ENCODE measurements at places on chromosomes 2 and 18.

- no peak for DNase-seq
Observed at GRCh38 chr2:215487002-215487372, 51.1 kb upstream of the FN1 start.

DNA sequence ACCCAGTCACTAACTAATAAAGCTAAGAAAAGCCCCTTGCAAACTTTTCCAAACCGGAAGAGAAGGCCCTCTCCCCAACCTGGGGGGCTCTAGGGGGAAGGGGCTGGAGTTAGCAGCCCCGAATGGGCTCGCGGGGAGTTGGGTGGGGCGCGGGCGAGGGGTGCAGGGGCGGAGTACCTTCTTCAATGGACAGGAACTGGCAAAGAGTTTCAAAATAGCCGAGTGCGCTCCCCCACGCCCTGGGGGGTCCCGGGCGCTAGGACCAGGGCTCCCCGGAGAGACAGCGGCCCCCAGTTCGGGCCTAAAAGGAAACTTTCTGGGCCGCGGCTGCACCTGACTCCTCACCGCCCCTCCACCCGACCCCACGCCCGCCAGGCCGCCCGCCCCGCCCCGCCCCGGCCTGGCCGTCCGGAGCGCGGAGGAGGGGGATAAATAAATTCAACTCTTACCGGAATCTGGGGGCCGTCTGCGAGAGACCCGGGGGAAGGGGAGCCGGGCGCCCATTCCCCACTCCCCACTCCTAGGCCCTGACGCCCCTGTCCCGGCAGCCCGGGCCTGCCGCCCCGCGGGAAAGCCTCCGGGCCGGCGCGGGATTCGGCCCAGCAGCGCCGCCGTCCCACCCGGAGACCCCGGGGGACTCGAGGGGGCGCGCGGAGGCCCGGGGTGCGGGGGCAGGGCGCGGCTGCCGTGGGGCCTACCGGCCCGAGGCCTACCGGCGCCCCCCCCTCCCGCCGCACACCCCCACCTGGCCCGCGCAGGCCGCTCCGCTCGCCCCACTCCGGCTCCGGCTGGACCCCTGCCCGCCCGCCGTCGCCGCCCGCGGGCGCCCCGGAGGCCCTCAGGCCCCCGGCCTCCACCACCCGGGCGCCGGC is 868 bp downstream of the INO80D start:
- no peak for DNase-seq

DNA sequence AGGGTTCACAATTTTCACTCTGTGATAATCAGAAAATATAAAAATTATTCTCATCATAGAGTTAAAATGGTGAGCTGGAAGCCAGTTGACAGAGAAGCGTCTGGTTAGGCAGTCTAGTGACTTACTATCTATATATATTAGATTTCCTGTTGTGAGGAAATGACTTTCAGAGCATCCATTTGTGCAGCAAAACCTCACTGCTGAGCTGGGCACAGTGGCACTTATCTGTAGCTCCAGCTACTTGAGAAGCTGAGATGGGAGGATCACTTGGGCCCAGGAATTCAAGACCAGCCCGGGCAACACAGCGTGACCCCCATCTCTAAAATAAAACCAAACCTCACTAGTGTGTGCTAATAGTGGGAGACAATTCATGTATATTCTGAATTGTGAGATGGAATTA is 7.2 kb upstream of the KIAA2012 start:
- DNase-seq, result no peak

- no peak for DNase-seq
Observed at GRCh38 chr18:78390348-78390951, 589.2 kb upstream of the SALL3 start.

DNA sequence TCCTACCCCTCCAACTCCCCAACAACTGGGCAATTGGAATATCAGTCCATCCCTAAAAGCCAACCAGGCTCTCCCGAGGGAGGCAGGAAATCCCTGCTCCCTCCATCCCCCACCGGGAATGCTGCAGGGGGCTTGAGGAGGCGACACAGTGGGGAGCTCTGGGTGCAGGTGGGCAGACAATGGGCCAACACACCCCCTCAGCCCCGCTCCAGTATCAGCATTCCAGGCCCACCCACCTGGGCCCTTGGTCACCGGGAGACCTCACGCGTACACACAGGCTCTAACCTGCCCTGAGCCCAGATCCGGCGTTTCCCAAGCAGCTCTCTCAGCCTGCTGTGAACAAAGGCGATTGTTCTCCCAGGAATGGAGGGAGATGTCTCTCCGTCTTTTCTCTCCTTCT is 37.6 kb upstream of the FZD7 start:
- DNase-seq, result no peak

GRCh38 chr2:199452260-199452990 is 5.3 kb downstream of the SATB2 start:
- no peak for DNase-seq

GRCh38 chr2:201996679-201997314 is 36.9 kb upstream of the FZD7 start:
- no peak for DNase-seq
